Mesangial cell (primary cell): ENCODE measurements at places on chromosomes 11 and 22. TPM values are rescaled to one million over a fixed set of nuclear protein-coding genes. Genes with fewer than 3 reads are reported as not detected.

The IGSF9B gene
- total RNA-seq: 1.1 and 2.9 TPM in 2 replicates

The SYT8 gene
- 2.0 TPM in 1 of 2 replicates, not detected in the other for total RNA-seq

The NAV2 gene
- total RNA-seq: 31.0 and 47.4 TPM in 2 replicates

The KIAA1671 gene
- 7.2 and 20.0 TPM in 2 replicates for total RNA-seq

The PKNOX2 gene
- 0.98 and 1.6 TPM in 2 replicates for total RNA-seq

The HEPN1 gene
- total RNA-seq: not detected in 2 replicates

The OR52N4 gene
- not detected in 2 replicates for total RNA-seq

The MEI1 gene
- 0.13 and 1.1 TPM in 2 replicates for total RNA-seq

The FXYD2 gene
- total RNA-seq: 57.8 and 248 TPM in 2 replicates

The DBX1 gene
- not detected in 2 replicates for total RNA-seq

The MAPK1 gene
- total RNA-seq: 38.0 and 38.8 TPM in 2 replicates

The FADS3 gene
- total RNA-seq: 42.4 and 63.6 TPM in 2 replicates

The APOBEC3G gene
- 1.6 and 10.9 TPM in 2 replicates for total RNA-seq
